Cerebellar nuclear complex (tissue), 1 donor: ENCODE measurements at places on chromosomes 12 and 14.

DNA sequence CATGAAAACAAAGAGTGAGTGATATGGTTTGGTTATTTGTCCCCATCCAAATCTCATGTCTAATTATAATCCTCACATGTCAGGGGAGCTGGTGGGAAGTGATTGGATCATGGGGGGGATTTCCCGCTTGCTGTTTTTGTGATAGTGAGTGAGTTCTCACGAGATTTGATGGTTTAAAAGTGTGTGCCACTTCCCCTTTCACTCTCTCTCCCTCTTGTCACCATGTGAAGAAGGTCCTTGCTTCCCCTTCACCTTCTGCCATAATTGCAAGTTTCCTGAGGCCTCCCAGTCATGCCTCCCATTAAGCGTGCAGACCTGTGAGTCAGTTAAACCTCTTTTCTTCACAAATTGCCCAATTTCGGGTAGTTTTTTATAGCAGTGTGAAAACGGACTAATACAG lies 2.1 kb upstream of the ATXN7L3B start:
- DNase-seq, result no peak

DNA sequence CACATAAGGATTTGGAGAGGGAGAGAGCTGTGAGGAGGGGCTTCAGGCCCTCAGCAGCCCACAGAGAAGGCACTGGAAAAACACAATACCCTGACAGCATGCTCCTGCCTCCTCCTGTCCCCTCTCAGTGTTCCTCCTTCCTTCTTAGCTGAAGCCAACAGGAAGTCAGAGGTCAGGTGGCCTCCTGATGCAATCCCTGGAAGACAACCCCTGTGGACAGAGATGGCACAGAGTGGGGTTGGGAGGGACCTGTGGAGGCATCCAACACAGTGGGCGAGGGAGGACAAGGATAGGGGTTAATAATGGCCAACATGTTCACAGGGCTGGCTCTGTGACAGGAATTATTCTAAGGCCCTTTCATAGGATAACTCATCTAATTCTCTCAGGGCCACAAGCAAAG lies 15.4 kb upstream of the IFI27L2 start:
- no peak for DNase-seq

GRCh38 chr14:58830121-58830520 lies 192.4 kb downstream of the DACT1 start:
- DNase-seq, result no peak

DNA sequence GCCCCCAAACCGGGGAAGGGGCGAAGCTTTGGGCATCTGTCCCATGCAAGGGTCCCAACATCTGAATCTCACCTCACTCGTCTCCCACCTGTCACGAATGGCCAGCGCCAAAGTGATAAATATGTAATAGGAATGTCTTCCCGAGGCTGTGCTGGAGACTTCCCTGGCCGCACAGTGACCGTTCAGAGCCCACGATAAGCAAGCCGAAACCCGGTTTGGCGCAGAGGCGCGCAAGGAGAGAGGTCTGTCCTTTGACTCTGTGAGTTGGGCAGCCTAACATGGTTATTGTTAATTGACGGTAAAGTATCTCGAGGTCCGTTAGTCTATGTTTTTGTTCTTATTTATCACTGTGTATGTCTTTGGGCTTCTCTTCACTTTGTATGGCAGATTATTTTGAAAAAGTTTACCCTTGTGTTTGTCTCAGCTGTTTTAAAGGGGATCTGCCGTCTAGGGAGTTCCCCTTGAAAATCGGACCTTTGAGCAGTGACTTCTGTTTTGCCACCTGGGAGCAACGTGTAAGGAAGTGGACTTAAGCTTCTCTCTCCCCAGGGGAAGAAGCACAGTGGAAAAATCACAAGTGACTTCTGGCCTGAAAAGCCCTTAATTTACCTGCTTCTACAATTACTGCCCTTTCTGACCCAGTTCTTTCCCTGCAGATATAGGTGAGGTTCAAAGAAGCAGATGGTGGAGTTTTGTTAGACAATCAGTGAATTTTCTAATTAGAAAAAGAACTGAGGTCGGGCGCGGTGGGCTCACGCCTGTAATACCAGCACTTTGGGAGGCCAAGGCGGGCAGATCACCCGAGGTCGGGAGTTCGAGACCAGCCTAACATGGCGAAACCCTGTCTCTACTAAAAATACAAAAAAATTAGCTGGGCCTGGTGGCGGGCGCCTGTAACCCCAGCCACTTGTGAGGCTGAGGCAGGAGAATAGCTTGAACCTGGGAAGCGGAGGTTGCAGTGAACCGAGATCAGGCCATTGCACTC lies 1.1 kb upstream of the TM9SF1 start:
- DNase-seq, result no peak

- DNase-seq, result no peak
Measured at GRCh38 chr14:94164685-94165431, 9.3 kb upstream of the PPP4R4 start.

DNA sequence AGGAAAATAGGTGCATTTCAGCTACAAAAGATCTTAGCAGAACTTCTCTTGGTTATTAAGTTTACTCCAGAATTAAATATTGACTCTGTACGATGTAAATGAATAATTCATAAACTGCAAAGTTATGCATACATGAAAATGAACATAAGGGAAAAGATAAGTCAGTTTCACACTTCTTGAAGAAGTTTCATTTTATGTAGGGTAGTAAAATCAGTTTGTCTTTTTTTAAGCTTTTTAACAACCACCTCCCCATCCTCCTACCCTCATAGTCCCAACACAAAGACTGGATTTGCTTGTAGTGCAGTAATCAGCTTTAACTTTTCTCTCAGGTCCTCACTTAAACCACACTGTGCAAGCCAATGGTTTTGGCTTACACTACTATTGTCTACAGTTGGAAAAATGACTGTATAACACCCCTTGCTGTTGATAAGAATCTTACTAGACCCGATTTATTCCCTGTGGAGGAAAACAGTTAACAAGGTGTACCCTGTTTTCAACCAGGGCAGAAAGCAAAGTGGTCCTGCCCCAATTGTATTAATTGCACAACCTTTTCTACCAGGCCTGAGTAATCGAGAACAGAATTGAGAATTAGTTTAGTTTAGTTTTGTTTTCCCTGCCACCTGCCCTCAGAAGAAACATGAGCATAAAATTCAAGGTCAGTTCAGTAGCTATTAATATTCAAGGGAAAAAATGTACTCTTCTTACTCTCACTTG lies 44.1 kb downstream of the NIN start:
- no peak for DNase-seq

- no peak for DNase-seq
Measured at GRCh38 chr12:14514946-14515345, 52.7 kb downstream of the PLBD1 start.

- no peak for DNase-seq
Measured at GRCh38 chr12:114847441-114848035, 163.6 kb upstream of the TBX3 start.

DNA sequence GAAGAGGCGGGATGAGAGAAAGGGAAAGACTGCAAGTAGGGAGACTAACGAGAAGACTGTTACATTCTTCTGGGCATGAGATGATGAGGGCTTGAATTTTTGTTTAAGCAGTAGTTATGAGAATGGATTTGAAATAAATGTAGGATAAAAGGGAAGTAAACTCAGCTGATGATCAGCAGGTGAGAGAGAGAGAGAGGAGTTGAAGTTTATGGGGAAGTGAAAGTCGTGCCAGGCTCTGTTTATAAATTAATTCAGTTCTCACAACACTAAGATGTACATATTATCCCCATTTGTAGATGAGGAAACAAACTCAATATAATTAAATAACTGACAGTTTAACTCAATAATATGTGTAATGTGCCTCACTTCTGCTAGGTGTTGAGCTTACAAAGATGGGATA lies 170.0 kb upstream of the RMST start:
- no peak for DNase-seq
